EL (cell line): ENCODE measurements at places on chromosomes 7 and 10.

DNA sequence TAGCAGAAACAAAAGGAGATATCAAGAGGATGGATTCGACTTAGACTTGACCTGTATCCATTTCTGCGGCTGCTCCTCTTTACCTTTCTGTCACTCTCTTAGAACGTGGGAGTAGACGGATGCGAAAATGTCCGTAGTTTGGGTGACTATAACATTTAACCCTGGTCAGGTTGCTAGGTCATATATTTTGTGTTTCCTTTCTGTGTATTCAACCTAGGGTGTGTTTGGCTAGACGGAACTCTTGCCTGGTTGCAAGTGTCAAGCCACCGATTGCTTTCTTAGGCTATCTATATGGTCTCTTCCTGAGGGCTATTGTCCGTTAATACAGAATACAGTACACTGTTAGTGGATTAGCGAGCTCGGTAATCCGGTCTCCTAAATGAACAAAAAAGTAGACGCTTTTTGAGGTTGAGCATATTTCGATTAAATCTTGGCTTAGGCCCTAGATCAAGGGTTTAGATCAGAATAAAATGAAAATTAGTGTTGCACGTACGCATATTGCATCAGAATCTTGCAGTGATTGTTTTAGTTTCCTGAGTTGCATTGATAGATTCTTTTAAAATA, 1.2 kb downstream of the PTEN start:
- DNase-seq, result no peak

- DNase-seq, result no peak
These were observed 123.4 kb downstream of the SPAG6 start for GRCh38 chr10:22468570-22469320.

- no peak for DNase-seq
These were observed 55.2 kb upstream of the PDGFA start for GRCh38 chr7:574661-575395.

GRCh38 chr10:91471602-91472001, 61.5 kb downstream of the HECTD2 start:
- DNase-seq, result no peak

DNA sequence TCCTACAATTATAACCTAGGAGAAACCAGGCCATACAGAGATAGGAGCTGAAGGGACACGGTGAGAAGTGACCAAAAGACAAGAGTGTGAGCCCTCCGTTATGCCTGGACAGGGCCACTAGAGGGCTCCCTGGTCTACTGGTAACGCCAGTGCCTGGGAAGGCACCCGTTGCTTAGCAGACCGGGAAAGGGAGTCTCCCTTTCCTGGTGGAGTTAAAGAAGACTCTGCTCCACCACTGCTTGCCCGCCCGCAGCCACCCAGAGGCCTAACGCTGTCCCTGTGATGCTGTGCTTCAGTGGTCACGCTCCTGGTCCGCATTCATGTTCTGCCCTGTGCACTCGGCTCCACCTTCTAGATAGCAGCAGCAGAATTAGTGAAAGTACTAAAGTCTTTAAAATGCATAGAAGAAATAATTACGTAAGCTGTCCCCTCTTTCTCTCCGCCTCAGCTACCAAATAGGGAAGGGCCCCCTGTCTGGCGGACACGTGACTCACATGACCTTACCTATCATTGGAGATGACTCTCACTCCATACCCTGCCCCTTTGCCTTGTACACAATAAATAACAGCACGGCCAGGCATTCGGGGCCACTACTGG, 34.8 kb downstream of the GRID2IP start:
- DNase-seq, result peak; percentile 85

GRCh38 chr7:151173386-151174245, 6.1 kb upstream of the GBX1 start:
- DNase-seq, result no peak

GRCh38 chr7:20317413-20317812, 13.3 kb upstream of the ITGB8 start:
- DNase-seq, result no peak

- no peak for DNase-seq
These were observed 1.9 kb downstream of the TBXAS1 start for GRCh38 chr7:139830782-139831501.

- no peak for DNase-seq
These were observed 47.0 kb upstream of the RPA3 start for GRCh38 chr7:7765422-7765821.

GRCh38 chr10:112986544-112987190, 36.6 kb downstream of the TCF7L2 start:
- no peak for DNase-seq

GRCh38 chr10:117408436-117409384, 33.5 kb upstream of the PDZD8 start:
- DNase-seq, result no peak

DNA sequence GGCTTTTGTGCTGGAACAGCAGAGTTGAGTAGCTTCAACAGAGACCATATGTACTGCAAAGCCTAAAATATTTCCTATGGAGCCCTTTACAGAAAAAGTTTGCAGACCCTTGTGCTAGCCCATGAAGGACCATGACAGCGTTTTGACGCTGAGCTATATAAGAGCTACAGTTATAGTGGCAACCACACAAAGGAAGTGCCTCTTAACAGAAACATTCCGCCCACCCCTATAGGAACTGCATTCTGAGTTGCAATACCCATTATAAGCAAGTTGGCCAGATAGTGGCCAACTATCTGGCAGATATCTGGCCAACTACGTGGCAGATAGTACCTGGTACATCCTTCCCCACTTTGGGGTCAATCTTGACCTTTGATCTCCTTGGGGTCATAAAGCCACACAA, 47.5 kb upstream of the DMBT1 start:
- DNase-seq, result no peak

- DNase-seq, result no peak
These were observed 40.6 kb upstream of the NPFFR1 start for GRCh38 chr10:70324339-70324861.

DNA sequence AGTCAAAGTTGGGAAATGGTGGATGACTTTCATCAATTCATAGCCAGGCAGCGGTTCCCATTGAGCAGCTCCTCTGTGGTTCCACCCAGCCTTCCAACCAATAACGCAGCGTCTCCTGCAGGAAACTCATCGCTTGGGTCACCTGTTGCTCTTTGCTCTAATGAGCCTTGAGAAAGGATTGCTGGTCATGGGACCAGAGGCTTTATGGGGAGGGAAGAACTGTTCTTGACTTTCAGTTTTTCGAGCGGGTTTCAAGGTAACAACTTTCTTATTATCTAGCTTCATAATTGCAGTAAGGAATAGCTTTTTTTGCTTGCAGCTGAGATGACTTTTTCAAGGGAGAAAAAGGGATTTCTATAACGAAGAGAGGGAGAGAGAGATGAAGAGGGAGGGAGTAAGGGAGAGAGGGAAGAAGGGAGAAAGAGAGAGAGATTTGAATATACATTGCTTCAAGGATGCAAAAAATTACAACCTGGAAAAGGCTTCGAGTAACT, 405 bp upstream of the ENTPD1 start:
- DNase-seq, result no peak

GRCh38 chr10:36515319-36515718, 610.1 kb upstream of the ANKRD30A start:
- no peak for DNase-seq

DNA sequence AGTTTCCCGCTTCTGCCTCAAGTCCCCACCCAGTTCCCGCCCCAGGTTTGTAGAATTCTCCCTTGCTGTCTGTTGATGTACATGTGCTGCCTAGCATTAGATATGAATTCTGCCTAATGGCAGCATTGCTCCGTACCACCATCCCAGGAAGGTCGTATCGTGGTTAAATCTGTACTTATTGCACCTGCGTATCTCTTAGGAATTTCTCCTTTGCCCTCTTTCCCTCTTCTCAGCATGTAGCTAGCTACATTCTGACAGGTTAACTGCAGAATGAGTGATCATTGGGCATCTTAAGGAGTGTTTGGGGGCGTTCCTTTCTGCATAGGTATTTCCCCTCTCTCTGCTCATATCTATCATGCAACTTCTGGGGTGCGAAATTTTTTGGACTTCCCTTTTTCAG, 293.1 kb downstream of the GPR158 start:
- no peak for DNase-seq

DNA sequence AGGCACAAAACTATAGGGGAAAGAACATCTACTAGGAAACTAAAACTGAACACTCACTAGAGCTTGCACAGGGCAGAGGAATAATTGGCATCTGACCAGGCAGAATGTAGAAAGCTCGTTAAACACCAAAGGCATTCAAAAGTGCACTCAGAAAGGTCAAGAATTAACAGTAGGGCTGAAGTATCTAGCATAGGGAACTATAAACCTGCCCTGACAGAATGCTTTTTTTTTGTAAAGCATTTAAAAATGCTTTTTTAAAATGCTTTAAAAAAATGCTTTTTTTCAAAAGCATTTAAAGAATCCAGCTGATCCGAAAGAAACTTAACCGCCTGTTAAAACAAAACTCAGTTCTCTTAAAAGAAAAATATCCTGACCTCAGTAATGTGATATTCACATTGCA, 74.6 kb upstream of the EGFR start:
- DNase-seq, result peak; percentile 71

DNA sequence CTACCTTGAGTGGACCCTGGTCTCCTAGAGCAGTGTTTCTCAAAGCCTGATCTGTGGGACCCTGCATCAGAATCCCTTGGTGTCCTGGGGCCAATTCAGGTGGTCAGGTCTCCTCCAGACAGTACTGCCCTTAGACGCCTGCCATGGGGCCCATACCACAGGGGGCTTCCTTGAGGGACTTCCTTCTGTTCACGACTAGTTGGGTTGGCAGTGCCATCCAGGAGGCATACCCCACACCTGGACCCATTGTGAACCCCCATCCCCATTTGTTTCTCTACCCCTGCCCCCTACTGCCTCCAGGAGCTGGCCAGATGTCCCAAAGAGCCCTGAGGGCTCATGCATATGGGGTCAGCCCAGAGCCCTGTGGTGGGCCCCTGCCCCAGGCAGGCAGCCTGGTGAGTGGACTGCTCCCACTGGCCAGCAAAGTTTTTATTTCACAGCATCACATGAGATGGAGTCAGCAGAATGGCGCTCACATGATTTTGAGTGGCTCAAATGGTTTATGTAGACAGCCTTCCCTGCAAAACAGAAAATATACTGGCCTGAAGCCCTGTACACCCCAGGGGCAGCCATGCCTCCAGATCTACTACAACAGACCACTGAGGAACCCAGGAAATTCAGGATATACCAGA, 259.9 kb upstream of the ZMIZ1 start:
- no peak for DNase-seq

- no peak for DNase-seq
These were observed 459.0 kb upstream of the STEAP1 start for GRCh38 chr7:89695241-89695640.

DNA sequence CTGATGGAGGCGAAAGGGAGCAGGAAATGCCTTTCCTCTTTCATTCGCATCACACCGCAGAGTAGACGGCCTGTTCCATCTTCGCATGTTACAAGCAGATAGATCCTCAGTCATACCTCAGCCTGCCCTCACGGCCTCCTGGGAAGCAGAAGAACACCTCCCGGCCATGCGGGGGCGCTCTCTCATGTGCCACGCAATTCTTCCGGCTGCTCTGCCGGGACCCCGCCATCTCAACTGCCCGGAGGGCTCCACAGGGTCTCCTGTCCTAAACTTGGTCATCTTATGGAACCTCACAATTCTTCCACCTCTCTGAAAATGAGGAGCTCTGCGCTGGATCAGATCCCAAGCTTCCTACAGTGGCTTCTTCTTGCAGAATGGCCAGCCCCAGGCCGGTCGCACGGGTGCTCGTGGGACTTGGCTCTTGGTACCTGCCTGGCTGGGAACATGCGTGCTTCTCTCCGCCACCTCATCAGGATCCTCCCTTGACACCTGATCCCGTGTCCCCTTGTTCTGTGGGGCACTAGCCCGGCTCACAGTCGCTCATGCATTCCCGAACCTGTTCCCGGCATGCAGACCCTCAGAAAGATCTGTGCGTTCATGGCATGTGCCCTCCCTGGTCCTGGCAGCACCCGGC, 262.8 kb upstream of the SHH start:
- no peak for DNase-seq

- no peak for DNase-seq
These were observed 201.7 kb downstream of the BICC1 start for GRCh38 chr10:58714409-58714808.

GRCh38 chr10:30413996-30414576, 19.9 kb upstream of the MAP3K8 start:
- DNase-seq, result peak; percentile 60

GRCh38 chr7:13894377-13894776, 95.1 kb downstream of the ETV1 start:
- DNase-seq, result no peak
